Colonic mucosa (tissue), 4 donors: ENCODE measurements at places on chromosomes 4 and X.

DNA sequence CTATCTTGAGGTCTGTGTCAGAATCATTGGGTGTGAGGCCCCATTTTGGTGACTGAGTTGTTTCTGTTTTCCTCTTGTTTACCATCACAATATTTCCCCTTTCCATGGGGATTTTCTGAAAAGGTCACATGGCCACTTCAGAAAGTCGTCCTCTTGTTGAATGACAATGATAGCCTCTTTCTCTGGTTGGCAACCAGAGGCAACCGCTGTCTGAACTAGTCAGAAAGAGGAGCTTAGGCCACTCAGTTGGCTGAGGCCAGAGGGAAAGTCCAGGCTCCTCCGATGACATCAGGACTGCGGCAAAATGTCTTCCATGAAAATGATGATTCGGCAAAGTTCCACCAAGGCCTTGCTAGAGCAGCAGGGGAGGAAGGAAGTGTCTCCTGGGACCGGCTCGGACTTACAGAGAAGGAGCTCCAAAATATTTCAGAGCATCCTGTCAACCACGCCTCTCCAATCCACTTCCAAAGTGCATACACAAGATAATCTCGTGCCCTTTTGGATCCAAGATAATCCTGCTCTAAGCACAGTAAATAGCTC is 19.1 kb upstream of the RBM47 start:
- no peak for DNase-seq

DNA sequence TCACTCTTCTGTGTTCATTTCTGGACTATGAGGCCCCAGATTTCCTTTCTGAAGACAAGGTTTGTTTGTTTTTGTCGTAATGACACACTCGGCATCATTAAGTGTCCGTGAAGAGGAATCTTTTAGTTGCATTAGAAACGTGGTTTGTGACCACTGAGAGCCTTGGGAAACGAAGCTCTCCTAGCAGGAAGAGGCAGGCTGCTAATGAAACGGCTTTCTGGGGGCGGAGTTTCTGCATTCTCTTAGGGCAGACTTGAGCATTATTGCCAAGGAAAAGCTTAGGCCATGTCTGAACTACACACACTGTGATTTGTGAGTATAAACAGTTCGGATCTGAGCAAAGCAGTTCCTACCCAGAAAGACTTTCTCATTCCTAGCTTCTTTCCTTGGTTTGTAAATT is 64.0 kb downstream of the SOX3 start:
- DNase-seq: no peak

DNA sequence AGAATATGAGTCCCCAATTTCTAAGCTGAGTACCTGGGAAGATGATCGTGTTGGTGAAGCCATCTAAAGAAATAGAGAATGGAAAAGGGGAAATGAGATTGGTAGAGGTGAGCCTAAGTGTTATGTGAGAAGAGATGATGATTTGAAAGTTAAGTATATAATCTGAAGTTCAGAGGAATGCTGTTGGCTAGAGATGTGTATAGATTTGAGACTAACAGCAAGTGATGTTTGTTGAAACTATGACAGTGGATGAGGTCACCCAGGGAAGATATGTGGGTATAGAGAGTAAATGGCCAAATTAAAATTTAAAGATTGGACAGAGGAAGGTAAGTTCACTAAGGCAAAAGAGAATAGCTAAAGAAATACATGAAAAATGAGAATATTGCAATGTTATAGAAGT is 324.2 kb downstream of the MAPK10 start:
- DNase-seq: no peak

DNA sequence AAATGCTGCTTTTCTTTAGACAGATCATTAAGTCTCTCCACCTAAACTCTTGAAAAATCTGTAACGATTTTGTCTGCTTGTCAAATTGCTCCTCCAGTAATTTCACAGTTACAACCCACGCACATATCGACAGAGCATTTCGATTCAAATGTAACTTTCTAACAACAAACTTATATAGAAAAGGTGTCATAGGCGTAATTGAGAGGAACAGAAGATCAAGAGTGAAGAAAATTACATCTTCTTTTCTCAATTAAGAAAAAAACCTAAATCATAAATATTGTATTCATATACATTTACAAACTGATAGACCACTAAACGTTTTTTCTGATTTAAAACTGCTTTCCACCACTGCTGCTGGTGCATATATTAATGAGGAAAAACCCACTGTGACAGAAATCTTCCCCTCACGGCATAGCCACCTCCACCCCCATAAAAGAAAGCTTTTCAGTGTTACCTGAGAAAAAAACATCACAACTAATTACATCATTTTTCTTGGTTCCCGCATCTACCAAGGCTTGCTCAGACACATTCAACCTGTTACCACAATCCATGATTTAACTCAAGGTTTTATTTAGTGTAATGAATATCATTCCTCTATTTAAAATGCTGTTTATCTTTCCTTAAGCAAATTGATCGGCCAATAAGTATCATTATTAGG is 1.9 kb downstream of the GPM6A start:
- DNase-seq: no peak

GRCh38 chrX:112844250-112844649 is 3.6 kb upstream of the AMOT start:
- DNase-seq: no peak
